Stimulated activated CD4-positive, alpha-beta T cell treated with anti-CD3 and anti-CD28 coated beads, Interleukin-1b, Interleukin-23, amount 100 ng/mL, for 1 hour (primary cell): ENCODE measurements at places on chromosomes 4 and X.

- DNase-seq = no peak
Observed at GRCh38 chr4:110418641-110419040, 57.3 kb upstream of the ENPEP start.

DNA sequence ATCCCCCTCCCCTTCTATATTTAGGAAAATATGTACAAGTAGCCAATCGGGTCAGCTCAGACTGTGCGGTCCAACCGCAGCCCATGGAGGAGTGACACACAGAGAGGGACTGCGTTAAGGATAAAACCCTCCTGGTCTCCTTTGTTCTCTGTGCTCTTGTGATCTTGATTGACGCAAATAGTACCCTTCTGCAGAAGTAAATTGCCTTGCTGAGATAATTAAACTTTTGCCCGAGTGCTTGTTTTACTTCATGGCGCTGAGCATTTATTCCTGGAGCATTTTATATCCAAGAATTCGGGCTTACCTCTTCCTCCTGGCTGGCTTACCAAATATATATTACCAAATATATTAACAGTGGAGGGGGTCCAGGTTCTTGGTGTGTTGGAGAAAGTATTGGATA lies 184.2 kb downstream of the STAG2 start:
- no peak for DNase-seq

DNA sequence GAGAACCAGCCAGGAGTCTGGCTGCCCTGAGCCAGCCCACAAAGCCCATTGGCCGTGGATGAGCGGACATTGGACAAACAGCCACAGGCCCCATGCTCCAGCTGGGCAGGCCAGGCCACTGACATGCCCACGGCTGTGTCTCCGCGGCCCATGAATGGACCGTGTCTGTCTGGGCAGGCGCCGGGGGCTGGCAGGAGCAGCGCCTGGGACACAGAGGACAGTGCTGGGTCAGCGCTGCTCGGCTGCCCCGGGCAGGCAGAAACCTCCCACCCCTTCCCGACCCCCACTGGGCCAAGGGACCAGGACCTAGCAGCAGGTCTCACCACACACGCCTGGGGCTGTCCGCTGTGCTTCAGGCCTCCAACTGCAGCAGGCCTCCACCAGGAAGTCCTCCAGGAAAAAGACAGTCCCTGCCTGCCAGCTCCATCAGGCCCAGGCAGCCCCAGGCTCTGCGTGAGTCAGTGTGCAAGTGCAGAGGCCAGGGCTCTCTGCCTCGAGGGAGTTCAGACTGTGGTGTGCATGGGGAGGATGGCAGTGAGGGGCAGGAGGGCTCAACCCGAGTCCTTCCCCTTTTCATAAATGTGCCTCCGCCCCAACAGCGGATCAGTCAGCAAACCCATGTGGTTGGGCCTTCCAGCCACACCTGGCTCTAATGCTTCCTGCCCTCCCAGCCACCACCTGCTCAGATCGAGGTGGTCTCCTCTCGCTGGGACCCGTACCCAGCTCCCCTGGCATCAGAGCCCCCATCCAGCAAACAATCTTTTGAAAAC lies 17.2 kb upstream of the FGFR3 start:
- no peak for DNase-seq

DNA sequence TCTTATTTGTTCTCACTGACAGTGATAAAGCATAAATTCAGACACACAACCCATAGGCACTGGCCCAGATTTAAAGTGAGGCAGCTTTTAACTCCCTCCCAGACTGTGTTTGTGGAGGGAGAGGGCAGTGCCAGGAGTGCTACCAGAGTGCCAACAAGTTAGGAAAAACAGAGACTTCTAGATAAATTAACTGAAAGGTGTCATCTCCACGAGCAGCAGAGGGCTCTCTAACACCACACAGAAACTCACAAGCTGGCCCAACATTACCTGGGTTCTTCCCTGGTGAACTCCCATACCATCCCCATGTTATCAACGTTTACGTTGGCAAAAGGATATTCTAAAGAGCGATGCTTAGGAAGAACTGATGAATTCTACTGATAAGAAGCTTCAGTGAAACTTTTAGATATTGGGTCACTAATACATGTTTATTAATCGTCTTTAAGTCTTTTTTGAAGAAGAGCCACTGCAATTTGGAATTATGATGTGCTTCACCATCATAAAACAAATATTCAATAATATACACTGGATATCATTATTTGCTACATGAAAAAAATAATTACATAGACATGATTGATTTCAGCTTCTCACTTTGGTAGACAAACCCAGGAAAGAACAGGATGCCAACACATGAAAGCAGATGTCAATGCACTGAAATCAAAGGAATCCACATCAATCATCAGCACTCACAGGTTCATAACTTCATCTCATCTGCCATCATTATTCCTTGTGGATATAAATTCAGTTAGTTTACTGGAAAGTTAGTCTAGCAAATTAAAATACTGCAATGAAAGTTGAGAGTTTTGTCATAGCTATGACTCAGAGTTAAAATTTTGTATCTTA lies 121.2 kb upstream of the NAP1L5 start:
- no peak for DNase-seq

DNA sequence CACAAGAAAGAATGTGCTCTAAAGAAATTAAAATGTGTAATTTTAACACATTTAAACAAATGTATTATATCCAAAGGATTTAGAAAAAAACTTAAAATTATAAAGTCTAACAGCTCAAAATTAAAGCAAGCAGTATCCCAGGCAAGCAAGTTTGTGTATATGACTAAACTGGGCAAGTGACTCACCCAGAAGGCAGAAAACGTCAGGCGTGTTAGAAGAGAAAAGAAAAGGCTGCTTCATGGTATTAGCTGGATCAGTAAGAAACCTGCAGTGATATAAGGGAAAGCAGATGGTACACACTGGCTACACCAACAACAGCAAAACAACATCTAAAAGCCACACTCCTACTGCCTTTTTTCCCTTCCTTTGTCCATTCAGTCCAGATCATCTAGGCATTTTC lies 250.6 kb upstream of the NDST3 start:
- DNase-seq = no peak

DNA sequence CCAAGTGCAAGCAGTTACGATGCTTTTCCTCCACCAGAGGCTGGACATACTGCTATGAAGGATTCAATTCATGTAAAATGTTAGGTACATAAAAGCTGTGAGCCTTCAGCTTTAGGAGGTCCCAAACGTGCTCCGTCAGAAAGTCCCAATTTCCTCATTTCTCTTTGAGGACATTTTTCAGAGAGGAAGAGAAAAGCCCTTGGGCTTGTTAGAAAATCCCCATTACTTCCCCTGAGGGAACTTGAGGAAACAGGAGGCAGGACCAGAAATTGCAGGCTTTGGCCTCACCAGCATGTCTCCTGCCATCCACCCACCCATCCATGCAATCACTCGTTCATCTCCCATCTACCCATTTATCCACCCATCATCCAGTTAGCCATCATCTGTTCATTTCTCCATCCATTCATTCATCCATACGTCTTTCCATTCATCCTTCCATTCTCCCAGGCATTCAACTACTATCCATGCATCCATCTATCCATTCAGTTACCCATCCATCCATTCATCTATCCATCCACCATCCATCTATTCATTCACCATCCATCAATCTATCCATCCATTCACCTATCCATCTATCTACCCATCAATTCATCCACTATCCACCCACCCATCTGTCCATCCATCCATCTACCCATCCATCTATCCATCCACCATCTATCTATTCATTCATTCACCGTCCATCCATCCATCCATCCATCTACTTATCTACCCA lies 223.5 kb downstream of the AFAP1 start:
- no peak for DNase-seq

DNA sequence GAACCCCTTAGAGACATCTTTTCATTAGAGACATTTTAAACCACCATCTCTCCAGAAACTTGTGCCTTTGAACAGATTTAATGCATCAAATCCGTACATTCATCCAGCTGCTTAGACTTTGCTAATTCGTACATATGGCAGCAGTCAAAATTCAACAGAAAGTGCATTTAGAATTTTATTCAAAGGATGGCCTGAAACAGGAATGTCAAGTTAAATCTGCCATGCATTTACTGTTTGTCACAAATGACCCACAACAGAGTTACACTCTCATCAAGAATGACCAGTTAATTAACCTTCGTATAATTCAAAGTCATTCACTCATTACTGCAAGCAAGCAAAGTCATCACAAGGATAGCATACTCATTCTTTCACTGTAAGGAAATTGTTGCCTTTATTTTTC lies 284.3 kb downstream of the SLC7A11 start:
- DNase-seq = no peak

DNA sequence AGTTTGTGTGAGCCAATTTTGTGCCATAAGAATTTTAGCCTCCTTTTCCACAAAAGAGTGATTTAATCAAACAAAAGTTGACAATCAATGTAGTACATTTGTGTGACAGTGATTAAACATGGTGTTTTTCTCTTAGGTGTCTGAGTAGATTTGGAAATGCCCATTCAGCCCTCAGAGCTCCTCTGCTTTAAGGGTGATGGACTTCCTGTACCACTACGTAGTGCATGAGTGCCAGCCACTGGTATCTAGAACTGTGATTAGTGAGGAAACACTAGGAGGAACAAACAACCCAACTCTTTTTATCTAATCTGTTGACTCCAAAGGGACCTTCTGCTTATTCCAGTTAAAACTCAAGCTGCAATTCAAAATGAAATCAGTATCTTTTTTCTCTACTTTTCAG lies 151.7 kb downstream of the SNCA start:
- DNase-seq = no peak

- no peak for DNase-seq
Observed at GRCh38 chr4:108965016-108965415, 202.2 kb upstream of the ETNPPL start.

GRCh38 chr4:78787392-78788006 lies 11.3 kb downstream of the BMP2K start:
- no peak for DNase-seq

GRCh38 chrX:153327561-153327960 lies 6.0 kb upstream of the PNMA6F start:
- DNase-seq = no peak

DNA sequence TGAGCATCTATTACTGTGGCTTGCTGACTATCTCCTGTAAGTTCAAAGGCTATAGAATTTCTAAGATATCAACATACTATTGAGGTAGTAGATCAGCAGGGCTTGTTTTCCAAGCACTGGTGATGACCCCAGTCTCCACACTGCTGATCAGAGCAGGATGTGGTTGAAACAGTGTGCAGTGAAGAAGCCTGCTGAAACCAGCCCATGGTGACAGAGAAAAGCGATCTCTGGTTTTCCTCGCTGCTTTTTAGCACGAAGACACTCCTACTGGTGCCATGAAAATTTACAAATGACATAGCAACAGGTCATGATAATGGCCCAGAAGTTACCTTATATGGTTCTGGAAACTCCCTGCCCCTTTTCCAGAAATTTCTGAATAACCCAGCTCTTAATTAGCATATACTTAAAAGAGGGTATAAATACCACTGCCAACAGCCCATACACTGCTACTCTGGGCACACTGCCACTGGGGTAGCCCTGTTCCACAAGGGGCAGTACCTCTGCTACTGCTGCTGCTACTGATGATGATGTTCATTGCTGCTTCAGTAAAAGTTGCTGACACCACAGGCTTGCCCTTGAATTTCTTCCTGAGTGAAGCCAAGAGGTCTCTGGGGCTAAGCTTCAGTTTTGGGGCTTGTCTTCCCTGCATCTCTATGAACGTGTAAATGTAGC lies 1689.5 kb upstream of the PCDH10 start:
- DNase-seq = no peak

DNA sequence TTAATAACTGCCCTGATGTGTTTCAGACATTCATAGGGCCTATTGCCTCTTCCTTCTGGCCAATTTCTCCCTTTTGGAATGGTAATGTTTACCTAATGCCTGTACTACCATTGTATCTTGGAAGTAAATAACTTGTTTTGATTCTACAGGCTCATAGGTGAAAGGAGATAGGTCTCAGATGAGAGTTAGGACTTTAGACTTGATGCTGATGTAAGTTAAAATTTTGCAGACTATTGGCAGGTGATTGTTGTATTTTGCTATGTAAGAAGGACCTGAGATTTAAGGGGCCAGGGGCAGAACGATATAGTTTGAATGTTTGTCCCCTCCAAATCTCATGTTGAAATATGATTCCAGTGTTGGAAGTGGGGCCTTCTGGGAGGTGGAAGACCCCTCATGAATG lies 215.5 kb downstream of the SLC39A8 start:
- no peak for DNase-seq

DNA sequence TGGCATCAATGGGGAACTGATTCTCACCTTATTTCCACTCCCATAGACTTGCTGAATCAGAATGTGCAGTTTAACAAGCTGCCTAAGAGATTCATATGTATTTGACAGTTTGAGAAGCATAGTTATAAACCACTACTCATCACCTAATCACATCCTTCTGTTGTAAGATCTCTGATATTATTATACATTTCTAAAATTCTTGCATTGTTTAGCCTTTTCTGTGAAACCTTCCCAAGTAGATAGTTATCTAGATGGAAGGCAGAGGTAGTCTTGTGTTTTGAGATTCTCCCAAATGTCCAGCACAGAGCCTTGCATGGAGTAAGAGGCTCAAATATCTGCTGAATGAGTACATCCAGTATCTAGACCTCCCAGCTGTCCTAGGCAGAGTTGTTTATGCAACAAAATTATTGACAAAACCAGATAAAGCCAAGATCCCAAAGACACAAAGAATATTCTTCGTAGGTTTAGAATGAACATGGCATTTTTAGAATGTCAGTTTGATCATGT lies 227.3 kb downstream of the KDR start:
- DNase-seq = no peak

DNA sequence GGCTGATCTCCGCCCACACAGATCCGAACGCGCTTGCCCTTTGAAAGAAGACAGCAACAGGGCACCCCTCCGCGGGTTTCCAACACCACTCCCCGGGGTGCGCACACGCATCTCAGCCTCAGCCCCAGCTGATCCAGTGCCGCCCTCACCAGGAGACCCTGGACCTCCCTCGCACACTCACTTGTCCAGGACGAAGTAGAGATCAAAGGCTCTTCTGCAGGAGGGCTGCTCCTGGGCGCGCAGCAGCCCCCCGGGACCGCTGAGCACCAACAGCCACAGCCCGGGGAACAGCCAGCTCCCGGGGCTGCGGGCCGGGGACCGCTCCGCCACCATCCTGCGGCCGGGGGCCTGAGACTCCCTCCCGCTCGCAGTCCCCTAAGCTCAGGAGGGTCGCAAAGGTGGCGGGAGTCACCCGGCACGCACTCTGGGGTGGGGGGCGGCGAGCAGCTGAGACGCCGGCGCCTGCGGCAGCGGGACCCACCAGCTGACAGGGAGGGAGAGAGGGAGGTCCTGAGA lies 743 bp downstream of the ANTXR2 start:
- no peak for DNase-seq

GRCh38 chrX:97461763-97462162 lies 578.1 kb downstream of the RPA4 start:
- DNase-seq = no peak

- DNase-seq = no peak
Observed at GRCh38 chr4:56318555-56318954, 68.7 kb downstream of the AASDH start.

DNA sequence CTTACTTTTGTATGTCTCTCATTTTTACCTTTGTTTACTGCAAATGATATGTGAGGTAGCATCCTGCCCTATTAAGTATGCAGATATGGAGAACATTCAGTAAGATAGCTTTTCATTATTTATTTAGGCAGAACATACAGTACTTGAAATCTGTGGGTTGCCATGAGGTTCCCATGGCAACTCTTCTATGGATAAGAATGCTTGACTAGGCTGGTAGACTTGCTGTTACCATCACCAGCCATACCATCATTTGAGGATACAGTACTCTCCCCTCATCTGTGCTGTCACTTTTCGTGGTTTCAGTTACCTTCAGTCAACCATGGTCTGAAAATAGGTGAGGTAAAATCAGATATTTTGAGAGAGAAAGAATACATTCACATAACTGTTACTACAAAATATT lies 56.7 kb downstream of the NAF1 start:
- DNase-seq = no peak

GRCh38 chr4:34198966-34199365 lies 2045.3 kb downstream of the ARAP2 start:
- DNase-seq = no peak
